ENCODE measurements at places on chromosomes 7 and 10.

DNA sequence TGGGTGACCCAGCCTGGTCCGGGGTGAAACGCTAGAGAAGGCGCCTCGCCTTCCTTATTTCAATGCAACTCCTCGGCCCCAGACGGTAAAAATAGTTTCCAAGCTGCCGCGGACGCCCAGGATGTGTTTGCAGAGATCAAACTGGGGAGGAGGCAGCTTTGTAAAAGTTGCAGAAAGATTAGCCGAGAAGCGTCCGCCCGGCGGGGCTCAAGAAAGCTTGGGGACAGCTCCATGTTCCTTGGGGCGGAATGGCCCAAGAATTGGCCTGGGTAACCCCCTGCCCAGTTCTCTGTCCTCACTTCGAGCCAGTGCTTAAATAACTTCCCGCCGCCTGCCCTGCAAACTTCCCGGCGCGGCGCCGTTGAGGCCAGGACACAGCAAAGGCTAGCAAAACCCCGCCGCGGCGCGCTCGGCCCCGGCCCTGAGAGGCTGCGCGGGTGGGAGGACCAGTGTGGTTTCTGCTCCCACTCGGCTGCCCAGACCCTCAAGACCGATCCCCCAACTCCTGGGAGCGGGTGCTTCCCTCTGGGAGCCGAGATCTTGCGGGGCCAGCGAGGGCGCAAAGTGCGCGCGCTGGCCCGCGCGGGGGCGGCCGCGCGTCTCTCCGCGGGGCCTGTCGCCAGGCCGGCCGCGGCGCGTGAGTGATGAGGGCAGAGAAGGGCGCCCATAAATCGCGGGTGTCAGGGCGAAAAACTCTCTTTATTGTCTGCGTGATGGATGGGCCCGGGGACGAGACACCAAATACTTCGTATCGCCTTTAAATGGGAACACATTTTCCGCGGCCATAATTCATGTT is 6.3 kb upstream of the ZNF503 start:
- DNase-seq, result no peak

DNA sequence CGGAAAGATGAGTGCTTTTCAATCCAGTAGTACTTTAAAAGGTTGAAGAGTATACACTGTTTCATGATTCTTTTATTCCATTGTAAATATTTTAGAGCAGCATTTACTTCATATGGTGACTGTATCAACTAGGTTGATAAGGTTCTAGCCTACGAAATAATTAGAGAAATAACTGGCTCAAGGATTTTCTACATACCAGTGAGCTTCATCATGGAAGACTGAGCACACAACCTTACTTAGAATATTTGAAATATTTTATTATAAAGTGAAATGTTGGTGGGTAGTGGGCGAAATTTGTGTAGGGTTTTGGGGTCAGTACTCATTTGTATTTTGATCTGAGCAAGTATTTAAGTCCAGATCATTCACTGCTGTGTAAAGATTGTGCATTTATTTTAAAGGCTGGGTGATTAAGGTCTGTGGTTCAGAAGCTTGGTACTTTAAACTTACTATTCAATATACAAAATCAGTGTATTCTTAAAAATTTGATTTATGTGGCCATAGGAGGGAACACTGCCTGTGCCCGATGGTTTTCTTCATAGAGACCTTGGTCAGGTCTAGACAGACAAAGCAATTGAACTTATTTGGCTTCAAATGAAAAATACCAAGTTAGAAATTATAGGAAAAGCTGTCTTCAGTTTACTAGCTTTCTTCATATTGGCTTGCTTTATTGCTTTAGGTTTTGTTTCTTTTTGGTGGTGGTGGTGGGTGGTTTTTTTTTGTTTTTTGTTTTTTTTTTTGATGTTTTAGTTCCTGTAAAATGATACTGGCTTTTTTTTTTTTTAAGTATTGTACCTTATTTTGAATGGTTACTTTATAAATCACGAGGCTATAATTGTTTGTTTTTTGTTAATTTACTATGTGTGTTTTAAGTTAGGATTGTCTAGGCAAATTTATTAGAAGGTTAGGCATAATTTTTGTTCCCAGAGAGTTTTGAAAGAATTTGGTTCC is 3.0 kb downstream of the KMT2E start:
- DNase-seq, result no peak

GRCh38 chr7:101733713-101734475 is 83.5 kb upstream of the CUX1 start:
- no peak for DNase-seq

DNA sequence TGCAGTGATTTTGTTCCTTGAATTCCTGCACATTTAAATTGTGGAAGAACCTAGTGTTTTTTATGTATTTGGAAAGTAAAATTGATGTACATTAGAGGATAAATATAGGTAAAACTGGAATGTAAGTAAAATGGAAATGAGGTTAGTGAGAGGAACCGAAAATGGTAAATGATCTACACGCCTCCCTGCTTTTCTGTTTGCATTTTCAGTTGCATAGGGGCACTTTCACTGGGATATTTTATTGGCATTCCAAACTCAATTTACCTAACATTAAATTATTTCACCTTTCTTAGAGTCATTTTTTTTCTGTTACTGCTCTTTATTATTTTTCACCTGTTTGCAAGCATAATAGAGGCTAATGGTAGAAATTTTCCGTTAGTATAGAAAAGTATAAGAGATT is 8.0 kb downstream of the CDK13 start:
- no peak for DNase-seq

GRCh38 chr10:21687266-21688008 is 153.4 kb downstream of the MLLT10 start:
- no peak for DNase-seq

GRCh38 chr7:28375729-28376128 is 36.6 kb upstream of the CREB5 start:
- DNase-seq, result no peak

GRCh38 chr7:45183711-45184210 is 26.2 kb downstream of the RAMP3 start:
- no peak for DNase-seq

DNA sequence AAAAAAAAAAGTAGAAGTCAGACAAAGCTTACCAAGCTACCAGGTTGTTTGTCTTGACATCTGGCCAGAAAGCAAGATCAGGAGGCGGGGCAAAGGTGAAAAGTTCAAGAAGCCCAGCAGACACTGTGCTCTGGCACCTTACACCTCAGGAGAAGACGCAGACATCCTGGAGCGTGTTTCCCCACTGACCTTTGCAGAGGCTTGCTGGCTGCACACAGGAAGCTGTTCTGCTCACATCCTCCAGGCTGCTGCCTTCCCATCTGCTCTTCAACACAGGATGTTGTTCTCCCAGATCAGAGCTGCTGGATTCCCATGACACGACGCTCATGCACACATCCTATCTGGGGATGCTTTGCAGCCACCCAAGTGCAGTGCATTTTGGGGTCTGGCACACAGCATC is 174.4 kb upstream of the KIAA1217 start:
- DNase-seq, result no peak

GRCh38 chr7:133911724-133912123 is 215.4 kb upstream of the LRGUK start:
- DNase-seq, result no peak

DNA sequence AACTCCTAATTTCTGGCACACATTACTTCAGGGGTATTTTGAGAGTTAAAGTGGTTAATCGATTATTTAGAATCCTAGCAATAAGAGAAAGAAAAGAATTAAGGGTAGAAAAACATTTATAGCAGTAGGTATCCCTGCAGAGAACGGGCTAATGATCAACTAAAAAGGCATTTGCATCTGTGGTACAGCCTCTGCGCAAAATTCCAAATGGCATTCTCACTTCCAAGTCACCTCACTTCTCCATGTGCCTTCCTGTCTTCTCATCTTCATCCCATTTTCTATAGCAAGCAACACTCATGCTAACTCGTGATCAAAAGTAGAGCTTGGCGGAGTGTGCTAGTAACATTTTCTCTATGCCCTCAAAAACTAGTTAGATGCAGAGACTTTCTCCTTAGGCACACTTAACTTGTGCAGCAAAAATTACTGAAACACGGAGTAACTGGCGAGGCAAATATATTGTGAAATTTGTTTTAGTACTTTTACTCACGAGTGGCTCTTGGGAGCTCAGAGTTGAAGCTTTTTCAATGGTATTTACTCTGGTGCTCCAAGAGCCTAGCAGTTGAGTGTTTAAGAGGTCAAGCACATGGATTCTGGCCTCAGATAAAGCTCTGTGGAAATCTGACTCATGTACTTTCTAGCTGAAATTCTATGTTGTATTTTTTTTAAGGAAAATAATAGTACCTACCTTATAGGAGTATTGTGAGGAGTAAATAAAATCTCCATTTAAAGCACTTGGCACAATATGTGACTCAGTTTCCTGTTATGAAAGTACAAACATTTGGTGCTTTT is 65.1 kb downstream of the MET start:
- DNase-seq, result no peak
